Astrocyte of the spinal cord (primary cell): ENCODE measurements at places on chromosomes 6 and 20.

DNA sequence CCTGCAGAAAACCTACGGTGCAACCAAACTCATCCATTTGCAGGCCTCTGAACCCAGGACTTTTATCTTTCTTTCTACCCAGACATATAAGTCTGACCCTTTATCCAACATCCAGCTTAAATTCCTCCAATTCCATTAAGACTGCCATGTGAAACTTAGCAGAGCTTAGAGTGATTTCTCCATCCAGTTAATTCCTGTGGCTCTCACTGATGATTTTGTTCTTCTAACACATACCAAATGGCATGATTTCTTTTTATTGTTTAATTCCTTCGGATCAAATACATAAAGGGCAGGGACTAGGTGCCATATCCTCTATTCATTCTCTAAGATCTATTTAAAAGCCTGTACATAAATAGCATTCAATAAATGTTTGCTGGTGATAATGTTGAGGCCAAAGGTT, 92.9 kb downstream of the TASP1 start:
- DNase-seq: no peak

GRCh38 chr20:7822772-7823171, 117.5 kb downstream of the HAO1 start:
- DNase-seq: no peak

DNA sequence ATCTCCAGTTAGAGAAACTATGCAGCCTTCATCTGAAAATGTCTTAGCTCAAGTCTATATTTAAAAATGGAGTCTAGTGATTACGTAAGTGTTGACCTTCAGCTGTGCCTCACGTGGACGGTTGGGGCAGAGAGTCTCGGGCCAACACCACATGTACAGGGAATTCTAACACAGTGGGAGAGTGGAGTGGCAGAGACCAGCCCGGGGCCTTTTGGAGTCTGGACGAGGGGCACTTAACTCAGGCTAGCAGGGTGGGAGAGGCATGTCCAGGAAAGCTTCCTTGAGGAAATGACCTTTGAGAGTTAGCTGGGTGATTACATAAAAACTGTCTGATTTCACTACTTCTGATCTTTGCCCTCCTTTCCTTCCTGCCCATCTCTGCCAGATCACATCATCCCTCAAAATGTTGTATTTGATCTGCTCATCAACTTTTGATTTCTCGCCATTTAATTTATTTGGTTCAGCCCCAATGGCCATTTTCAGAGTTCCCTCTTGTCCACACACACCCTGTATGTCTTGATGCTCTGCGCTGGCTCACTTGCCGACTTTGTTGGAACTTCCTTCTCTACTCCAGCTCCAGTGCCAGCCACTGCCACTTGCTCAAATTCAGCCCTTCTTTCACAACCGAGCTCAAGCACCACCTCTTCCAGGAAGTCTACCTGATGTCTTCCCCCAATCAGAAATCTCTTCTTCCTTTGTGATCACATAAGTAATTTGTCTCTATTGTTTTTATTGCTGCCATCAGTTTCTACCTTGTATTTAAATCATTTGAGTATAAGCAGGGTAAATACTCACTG, 2.6 kb downstream of the ARMC2 start:
- DNase-seq: no peak

GRCh38 chr20:41956338-41957074, 338.3 kb upstream of the CHD6 start:
- DNase-seq: no peak

DNA sequence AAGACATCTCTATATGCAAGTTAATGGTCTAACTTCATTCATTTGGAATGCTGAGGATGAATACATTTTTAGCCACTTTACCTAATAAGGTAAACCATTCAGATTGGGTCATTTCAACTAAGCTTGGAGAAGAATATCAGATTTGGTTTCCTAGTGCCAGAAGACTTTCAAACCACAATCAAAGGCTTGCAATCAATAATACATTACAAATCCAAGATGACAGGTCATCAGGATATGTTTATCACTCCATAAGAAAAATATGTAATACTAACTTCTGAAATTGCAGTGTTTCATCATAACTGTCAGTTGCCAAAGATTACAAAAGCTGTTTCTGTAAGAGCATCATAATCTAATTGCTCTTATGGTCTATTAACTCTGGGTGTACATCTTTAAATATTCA, 654.0 kb downstream of the COL12A1 start:
- DNase-seq: peak; percentile 34

DNA sequence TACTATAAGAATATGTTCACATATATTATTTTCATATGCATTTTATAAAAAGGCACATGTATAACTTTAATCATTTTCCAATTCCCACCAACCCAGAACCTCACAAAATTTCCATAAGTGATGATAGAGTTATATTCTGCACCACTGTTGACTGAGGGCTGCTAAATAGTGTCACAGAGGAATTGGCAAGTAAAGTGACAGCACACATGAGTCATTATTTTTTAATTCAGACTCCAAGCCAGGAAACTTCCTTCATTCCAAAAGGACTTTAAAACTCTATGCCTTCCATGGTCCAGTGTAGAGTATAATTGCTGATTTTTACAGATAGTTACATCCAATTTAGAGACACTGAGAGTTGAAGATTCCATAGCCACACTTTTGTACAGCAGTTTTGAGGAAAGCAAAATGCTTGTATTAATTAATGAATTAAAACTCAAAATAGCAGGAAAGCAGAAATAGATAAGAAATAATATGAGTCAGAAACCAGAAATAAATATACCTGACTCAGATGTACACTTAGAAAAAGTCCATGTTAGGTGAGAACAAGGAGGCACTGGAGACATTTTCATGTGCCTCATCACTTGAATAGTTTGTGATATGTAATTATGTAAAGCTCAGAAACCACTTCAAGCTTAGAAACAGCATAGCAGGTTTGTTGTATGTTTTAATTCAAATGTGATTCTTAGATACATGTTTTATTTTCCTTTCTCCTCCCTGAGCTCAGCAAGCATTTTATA, 425.2 kb upstream of the OPRM1 start:
- no peak for DNase-seq

- DNase-seq: peak; percentile 37
These were observed 41.3 kb downstream of the SPDEF start for GRCh38 chr6:34514593-34515472.

- no peak for DNase-seq
These were observed 27.6 kb downstream of the KIF25 start for GRCh38 chr6:168024951-168025510.

GRCh38 chr6:19083801-19084200, 696.7 kb downstream of the RNF144B start:
- no peak for DNase-seq

GRCh38 chr6:47308198-47308517, 1.5 kb downstream of the TNFRSF21 start:
- DNase-seq: peak; percentile 19

GRCh38 chr6:30490026-30490876, 942 bp downstream of the HLA-E start:
- DNase-seq: peak; percentile 52

DNA sequence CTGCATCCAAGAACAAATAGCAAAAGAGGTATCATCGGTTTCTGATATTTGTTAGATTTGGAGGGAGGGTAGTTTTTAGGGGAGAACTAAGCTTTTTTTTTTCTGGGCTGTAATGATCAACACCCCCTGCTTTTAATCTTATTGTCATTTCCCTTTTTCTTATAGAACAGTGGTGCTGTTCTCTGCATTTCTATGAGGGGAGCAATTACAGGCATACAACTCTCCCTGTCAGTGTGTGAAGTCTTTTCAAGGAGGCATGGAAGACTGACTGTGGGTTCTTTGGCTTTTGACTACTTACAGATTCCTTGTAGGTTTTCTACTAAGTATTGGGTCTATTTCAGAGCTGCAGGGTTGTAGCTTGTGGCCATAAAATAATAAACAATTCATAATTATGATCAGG, 632.3 kb downstream of the TFAP2B start:
- no peak for DNase-seq

GRCh38 chr20:25750765-25751696, 54.4 kb upstream of the ZNF337 start:
- DNase-seq: peak; percentile 39

DNA sequence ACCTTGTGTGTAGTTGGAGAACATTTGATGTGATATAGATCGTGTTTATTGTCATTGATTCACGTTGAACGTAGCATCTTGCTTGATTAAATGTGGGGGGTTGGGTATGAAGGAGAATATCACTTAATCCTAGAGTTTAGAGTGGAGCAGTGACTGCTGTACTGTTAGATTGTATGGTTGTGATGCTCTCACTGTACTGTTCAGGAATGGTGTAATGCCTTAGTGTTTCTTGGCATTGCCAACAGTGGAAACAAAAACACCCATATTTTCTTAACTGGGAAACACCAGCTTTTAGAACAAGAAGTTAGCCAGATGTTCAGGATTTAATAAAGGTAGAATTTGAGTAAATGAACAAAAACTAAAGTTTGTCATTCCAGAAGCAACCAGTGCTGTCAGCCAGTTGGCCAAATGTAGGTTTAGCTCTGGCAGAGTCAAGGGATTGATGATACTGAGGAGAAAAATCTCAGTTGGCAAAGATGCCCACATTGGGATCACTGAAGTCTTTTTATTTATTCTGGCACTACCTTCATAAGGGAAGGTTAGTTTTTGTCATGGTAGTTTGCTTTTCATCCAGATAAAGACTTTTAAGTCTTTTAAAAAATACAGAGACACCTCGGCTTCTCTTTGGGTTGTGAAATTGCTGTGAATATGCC, 129.9 kb downstream of the JARID2 start:
- no peak for DNase-seq

GRCh38 chr6:170074907-170075306, 216.0 kb downstream of the DLL1 start:
- no peak for DNase-seq

GRCh38 chr6:97361286-97361685, 78.3 kb upstream of the MMS22L start:
- DNase-seq: no peak
